Effector memory CD4-positive, alpha-beta T cell (primary cell): ENCODE measurements at places on chromosomes 5 and 9.

GRCh38 chr9:76400534-76401096, 6.4 kb upstream of the RFK start:
- H3K27me3 ChIP-seq: no peaks in the 10 kb centered on the region
- no peak overlapping the region for H3K27ac ChIP-seq
- H3K4me3 ChIP-seq: no peak overlapping the region

- DNase-seq: no peak
- no peak overlapping the region for H3K27ac ChIP-seq
- H3K4me1 ChIP-seq: no peaks in the 10 kb centered on the region
Measured at GRCh38 chr9:129365196-129365595, 187.1 kb upstream of the IER5L start.

DNA sequence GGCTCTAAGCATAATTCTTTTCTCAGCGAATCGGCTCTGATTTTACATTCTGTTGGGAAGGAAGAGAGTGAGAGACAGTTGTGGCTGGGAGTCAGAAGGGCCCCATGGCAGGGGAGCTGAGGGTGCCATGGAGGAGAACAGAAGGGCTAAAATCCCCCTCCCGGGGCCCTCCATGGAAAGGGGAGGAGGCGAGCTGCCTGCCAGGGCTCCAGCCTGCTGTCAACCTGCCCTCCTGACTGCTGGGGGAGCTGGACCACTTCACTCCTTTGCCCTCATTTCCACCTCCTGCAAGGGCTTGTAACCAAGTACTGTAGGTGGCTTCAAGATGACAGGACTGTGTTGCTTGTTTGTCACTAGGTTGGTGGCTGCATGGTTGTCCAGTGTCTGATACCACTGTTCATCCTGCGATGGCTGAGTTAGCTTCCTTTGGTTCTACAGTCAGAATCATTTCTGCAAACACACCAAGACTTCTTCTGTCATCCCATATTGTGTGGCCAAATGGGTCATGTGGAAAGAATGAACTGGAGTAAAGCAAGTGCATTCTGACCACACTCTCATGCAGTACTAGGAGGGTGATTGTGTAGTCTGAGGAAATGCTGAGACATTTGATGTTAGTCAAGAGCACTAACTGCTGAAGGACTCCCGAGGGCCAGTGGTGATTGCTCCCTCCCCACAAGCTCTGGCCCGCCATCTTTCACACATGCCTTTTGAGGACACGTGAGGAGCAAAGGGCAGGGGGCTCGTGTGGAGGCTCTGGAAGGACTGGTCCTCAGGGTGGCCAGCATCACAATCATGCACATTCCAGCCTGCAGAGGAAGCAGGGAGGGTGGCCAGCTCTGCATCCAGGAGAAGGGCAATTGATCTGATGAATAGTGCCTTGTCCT, 307.2 kb downstream of the GADD45G start:
- no peak overlapping the region for H3K4me3 ChIP-seq
- DNase-seq: no peak
- H3K27me3 ChIP-seq: no peaks in the 10 kb centered on the region
- no peaks in the 10 kb centered on the region for H3K36me3 ChIP-seq

DNA sequence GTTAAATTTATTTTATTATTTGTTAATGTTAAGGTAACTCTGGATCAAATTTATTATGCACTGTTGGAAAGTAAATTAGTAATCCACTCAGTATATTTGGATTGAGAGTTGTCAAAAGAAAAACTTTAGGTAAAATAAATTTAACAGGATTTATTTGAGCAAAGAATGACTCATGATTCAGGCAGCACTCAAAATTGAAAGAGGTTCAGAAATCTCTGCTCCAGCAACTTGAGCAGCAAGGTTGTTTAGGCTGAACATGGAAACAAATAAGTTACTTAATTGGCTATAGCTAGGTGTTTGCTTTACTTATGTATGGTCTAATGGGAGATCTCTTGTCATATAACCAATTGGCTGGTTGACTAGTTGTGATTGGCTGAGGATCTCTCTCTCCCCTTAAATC, 296.2 kb upstream of the EDIL3 start:
- H3K4me1 ChIP-seq: no peaks in the 10 kb centered on the region
- H3K4me3 ChIP-seq: no peak overlapping the region
- H3K36me3 ChIP-seq: no peaks in the 10 kb centered on the region
- no peak for DNase-seq
- H3K27ac ChIP-seq: no peak overlapping the region

GRCh38 chr9:100589582-100589981, 11.7 kb downstream of the CAVIN4 start:
- no peak overlapping the region for H3K27ac ChIP-seq
- no peaks in the 10 kb centered on the region for H3K27me3 ChIP-seq
- no peaks in the 10 kb centered on the region for H3K36me3 ChIP-seq
- DNase-seq: no peak

GRCh38 chr5:157247267-157247666, 18.7 kb upstream of the CYFIP2 start:
- no peak overlapping the region for H3K4me3 ChIP-seq
- H3K36me3 ChIP-seq: peaks cover 81% of the 10 kb centered on the region
- H3K27me3 ChIP-seq: no peaks in the 10 kb centered on the region
- DNase-seq: no peak

GRCh38 chr5:159430361-159431012, 100.2 kb upstream of the IL12B start:
- H3K4me3 ChIP-seq: no peak overlapping the region
- H3K4me1 ChIP-seq: no peaks in the 10 kb centered on the region
- DNase-seq: no peak
- H3K36me3 ChIP-seq: no peaks in the 10 kb centered on the region
- H3K27me3 ChIP-seq: no peaks in the 10 kb centered on the region
- H3K27ac ChIP-seq: no peak overlapping the region

DNA sequence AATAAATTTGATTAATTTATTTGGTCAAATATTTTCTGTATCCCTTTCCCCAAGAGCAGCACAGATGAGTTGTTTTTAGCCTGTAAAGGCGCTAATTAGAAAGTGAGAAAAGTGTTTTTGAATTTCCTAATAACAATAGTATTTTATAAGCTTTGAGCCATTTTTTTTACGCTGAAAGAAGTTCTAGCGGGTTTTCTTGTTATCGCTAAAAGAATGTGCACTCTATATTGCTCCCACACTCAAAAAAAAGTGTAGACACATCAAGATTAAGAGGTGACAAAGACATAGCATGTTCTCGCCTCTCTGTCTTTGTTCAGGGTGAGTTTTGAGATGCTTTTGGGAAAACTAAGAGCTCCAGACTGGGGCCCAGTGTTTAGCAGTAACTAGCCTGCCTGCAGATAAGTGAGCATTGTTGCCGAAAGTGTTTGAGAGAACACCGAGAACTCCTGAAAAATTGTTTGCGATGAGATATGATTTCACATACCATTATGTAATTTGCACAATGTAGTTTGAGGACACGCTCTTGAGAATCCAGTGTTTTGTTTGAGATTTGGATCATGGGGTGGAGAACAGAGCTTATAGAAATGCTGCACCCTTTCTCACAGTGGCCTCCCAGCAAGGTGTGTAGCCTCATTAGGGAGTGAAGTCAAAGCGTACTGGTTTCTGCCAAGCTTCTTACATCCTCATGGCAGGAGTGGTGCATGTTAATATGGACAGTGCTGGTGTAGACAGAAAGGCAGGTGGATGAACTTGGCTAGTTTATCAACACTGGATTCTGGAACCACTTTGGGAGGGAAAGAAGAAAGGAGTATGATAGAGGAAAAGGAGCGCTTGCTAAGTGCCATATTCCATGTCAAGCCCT, 1.5 kb downstream of the F2R start:
- peaks cover 17% of the 10 kb centered on the region for H3K4me1 ChIP-seq
- no peak overlapping the region for H3K4me3 ChIP-seq
- H3K27me3 ChIP-seq: no peaks in the 10 kb centered on the region
- no peak for DNase-seq
- H3K27ac ChIP-seq: no peak overlapping the region

DNA sequence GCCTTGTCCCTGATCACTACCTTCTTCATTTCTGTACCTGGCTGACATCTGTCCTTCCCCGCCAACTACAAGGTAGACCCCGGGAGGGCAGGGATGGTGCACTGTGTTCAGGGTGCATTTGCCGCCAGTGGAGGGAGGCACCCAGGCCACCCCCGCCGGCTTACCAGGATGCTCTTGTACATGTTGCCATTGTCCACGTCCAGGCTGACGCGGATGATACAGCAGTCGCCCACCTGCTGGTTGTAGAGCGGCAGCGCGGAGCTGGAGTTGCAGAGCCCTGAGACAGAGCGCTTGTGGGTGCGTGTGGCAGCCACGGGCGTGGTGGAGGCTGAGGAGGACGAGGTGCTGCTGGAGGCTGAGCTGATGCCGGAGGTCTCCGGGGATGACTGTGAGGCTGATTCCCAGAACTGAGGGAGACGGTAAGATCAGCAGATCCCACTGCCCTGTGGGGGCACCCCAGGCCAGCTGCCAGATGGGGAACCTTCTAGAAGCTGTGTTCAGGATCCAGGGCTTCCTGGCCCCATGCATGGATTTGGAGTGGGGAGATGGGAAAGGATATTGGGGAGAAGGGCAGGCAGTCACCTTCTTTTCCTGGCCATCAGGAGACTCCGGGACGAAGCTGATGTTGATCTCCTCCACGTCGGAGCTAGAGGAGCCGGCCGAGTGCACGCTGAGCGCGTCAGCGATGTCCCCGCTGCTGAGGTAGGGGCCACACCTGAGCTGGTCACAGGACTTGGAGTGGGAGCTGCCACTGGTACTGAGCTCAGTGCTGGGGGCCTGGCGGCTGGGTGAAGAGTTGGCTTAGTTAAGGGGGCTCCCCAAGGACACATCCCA, 19.5 kb downstream of the RALGDS start:
- H3K4me1 ChIP-seq: no peaks in the 10 kb centered on the region
- DNase-seq: no peak
- H3K36me3 ChIP-seq: peaks cover 93% of the 10 kb centered on the region
- no peak overlapping the region for H3K4me3 ChIP-seq
- no peak overlapping the region for H3K27ac ChIP-seq

DNA sequence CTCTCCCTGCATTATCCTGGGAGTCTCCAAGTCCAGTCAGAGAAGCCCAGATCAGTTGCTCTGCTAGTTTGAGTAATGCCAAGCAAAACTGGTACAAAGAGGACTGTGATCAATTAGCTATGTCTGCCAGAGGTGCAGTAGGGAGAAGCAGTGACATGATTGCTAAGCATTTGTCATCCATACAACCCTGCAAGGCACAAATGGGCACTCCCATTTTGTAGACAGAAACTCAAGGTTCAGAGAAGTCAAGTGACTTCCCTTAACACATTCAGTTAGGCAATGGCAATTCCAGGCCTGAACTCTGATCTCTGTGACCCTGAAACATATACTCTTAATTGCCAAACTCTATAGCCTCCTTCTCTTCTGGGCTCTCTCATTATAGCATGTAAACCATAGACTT, 34.0 kb downstream of the NDST1 start:
- DNase-seq: no peak
- no peaks in the 10 kb centered on the region for H3K36me3 ChIP-seq
- no peak overlapping the region for H3K4me3 ChIP-seq

DNA sequence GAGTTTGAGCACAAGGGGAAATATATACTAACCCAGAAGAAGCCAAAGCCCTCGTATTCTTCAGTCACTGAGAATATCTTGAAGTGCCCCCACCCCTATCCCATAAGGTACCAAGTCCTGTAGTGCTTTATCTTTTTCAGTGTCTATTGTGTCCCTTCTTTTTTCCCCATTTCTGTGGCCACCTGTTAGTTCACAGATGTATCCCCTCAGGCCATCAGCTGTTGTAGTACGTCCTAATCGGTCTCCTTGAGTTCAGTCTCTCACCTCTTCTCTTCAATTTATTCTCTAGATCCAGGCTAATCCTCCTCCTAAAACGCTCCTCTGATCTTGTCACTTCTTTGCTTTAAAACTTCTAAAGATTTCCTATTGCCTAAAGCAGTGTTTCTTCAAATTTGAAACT, 10.4 kb downstream of the RGS7BP start:
- no peaks in the 10 kb centered on the region for H3K4me1 ChIP-seq
- H3K27me3 ChIP-seq: no peaks in the 10 kb centered on the region
- H3K4me3 ChIP-seq: no peak overlapping the region
- H3K36me3 ChIP-seq: no peaks in the 10 kb centered on the region

DNA sequence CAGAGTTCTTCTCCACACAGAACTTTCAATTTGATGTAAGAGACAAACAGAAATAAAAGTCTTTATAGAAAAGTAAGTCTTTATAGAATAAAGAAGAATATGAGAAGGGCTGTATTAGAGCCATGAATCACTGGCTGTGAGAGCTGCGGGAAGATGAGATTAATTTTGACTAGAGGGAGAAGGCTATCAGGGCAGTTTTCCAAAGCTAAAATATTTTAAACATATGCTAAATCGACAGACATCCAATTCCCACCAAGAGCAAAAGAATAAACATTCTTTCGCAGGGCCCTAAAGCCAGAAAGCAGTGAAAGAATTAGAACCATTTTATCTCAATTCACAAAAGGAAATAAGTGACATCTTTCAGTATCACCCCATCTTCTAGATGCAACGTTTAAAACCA, 208.3 kb upstream of the MAP3K1 start:
- no peak overlapping the region for H3K4me3 ChIP-seq
- peaks cover 34% of the 10 kb centered on the region for H3K4me1 ChIP-seq
- no peaks in the 10 kb centered on the region for H3K36me3 ChIP-seq
- no peak overlapping the region for H3K27ac ChIP-seq
- H3K27me3 ChIP-seq: no peaks in the 10 kb centered on the region
- DNase-seq: no peak

- no peaks in the 10 kb centered on the region for H3K27me3 ChIP-seq
- H3K4me3 ChIP-seq: no peak overlapping the region
- no peak for DNase-seq
- no peaks in the 10 kb centered on the region for H3K4me1 ChIP-seq
- no peak overlapping the region for H3K27ac ChIP-seq
Measured at GRCh38 chr5:149174847-149175234, 33.5 kb downstream of the ABLIM3 start.

DNA sequence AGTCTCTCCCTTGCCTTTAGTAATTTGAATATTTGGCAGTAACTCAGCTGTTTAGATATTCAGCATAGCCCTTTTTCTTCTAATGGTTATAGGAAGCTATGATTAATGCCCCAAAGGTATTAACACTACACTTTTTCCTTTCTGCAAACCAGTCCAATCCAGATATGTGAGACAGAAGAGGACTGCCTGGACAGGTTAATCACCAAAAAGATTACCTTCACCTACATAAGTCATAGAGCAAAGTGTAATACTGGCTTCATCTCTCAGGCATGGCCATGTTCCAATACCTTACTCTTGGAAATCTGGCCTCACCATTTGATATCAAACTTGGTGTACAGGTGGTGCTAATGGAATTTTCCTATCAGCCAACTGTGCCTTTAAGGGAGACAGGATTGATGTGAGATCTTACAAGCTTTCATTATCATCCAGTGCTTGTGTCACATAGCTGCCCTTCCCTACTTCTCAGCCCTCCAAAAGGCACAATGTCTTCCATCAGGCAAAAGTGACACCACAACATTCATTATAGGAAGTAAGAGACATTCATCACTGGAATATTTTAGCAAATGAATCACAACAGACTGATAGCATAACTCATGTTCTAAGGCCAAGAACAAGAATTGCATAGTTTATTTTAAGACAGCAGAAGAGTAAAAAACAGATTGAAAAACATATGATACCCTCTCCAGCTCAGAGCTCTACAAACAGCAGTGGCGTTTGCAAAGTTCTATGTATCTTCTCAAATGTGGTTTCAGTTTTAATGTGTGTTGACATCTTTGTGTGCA, 91.2 kb upstream of the PAM start:
- H3K4me1 ChIP-seq: no peaks in the 10 kb centered on the region
- no peaks in the 10 kb centered on the region for H3K36me3 ChIP-seq
- no peaks in the 10 kb centered on the region for H3K27me3 ChIP-seq

GRCh38 chr5:2110934-2111462, 228.3 kb upstream of the IRX4 start:
- H3K36me3 ChIP-seq: no peaks in the 10 kb centered on the region
- no peak overlapping the region for H3K27ac ChIP-seq
- no peak overlapping the region for H3K4me3 ChIP-seq
- DNase-seq: no peak
- H3K27me3 ChIP-seq: no peaks in the 10 kb centered on the region

GRCh38 chr5:179793468-179794139, at the start of gene LTC4S:
LTC4S (plus strand) TSS chr5:179793986; CDS start chr5:179794081, 95 bp downstream.
- peak; percentile 42 for DNase-seq
- H3K27me3 ChIP-seq: no peaks in the 10 kb centered on the region
- peak within 1 kb of the TSS; percentile 11 for H3K4me3 ChIP-seq
- peaks cover 8% of the 10 kb centered on the region for H3K36me3 ChIP-seq
